HFFc6 (cell line): ENCODE measurements at places on chromosomes 3 and 15.

DNA sequence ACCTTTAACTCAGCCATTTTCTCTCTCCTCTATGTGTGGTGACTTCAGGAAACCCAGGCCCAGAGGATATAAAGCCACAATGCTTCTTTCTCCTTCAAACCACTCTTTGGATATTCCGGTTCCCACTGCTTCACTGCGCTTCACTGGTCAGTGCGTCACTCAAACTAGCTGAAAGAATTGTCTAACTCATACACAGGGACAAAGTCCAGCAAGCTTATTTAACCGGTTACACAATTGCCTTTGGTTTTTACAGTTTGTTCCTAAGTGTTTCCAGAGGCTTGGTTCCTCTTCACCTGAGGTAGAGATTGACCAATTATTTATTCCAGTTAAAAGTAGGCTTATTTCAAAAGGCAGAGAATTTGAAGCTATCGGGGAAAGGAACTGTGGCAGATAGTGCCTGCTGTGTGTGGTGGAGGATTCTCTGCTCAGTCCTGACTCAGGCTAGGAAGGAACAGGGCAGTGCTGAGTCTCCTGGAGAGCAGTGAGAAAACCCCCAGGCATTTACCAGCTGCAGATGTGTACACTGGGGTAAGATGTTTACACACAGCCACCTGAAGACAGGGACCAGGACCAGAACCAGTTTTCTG is at the start of gene HGD:
HGD (minus strand) TSS at position 145 of the 587 bp plus-strand sequence; CDS start at position 17, 128 bp downstream.
- no peak for DNase-seq

GRCh38 chr3:123076496-123077418 is 9.9 kb downstream of the PDIA5 start:
- DNase-seq: no peak

DNA sequence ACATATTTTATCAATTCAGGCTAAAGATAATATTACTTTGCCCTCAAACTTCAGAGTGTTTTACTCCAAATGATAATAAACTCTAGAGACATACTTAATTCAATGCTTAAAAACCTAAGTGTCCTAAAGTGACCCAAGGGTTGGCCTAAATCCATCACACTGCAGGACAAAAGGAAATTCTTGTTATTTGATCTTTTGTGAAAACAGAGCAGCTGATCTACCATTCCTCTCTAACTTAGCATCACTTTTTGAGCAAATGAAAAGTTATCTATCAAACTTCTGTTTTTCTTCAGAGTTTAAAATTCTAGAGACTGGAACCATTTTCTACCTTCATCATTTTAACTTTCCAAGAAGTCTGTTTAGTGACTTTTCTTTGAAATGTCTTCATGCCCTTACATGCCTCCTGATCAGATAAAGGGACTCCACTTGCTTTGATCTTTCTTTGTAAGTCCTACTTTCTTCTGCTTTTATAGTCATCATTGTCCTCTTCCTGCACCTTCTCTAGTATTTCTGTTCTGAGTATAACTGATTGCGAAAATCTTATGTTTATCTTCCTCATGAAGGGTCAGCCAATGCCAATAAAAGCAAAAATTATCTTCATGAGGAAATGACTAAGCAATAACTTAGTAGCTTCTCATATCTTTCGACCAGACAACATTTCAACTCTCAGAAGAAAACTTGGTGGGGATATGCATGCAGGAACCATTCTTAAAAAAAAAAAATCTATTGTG is 378.7 kb upstream of the TGFBR2 start:
- peak; percentile 88 for DNase-seq

DNA sequence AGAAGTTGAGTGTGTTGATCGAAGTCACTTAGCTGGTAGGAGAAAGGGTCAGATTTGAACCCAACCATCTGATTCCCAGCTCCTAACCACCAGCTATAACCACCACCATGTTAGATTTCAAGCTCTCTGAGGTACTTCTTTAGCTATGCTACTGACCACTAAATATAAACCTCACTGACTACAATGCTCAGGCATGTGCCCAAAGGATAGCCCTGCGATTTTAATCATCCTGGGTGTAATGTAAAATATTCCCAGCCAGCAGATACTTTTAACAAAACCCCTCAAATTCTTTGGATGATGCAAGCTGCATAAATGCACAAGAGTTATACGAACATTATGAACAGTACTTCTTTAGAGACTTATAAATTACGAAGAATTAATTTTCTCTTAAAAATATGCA is 115.2 kb upstream of the TSC22D2 start:
- DNase-seq: peak; percentile 90

GRCh38 chr3:33083958-33084357 is 13.0 kb downstream of the GLB1 start:
- DNase-seq: no peak

DNA sequence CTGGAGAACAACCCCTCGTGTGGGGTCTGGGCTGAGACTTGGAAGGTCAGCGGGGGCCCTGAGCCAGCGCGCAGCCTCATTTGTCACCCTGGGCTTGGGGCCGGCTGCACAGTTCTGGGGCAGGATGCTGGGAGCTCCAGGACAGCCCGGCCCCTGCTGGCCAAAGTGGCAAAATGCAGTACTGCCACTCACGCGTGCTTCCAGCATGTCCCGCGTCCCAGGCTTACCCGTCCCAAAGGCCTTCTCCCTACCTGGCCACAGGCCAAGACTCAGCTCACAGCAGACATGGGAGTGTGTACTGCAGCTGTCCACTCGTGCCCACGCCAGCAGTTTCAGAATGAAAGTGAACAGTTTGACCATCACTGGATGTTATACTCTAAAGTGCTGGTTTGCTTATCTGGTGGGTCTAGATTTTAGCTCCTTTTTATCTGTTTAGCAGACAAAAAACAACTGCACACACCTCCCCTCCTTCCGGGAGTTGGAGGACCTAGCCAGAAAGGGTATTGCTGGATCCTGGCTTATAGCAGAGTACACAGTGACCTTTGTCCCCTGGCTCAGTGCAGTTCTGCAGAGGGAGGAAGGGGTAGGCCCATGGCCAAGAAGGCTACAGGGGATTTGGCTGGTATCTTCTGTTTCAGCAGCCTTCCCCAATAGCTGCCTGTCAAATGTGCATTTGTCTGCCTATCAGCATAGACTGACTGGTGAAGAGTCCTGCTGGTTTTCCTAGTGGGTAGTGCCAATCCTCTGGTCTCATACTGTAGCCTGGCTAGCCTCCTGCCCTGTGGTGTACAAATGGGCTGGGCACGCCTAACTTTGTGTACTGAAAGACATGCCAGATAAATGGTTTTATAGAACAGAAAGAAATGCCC is 23.2 kb upstream of the IP6K2 start:
- peak; percentile 80 for DNase-seq
